Activated CD8-positive, alpha-beta T cell treated with anti-CD3 and anti-CD28 coated beads for 36 hours (primary cell): ENCODE measurements at places on chromosomes 12 and 14. TPM values are rescaled to one million over a fixed set of nuclear protein-coding genes. Genes with fewer than 3 reads are reported as not detected.

Gene HOXC6
- total RNA-seq: not detected

Gene OR9K2
- total RNA-seq: not detected

Gene FOXA1
- total RNA-seq: not detected

Gene SIRT4
- total RNA-seq: 2.7 TPM

Gene CCDC38
- total RNA-seq: 0.34 TPM

Gene MRPL51
- 254 TPM for total RNA-seq

Gene PLEKHG7
- not detected for total RNA-seq

Gene SRRM4
- not detected for total RNA-seq

Gene DLGAP5
- 84.0 TPM for total RNA-seq

Gene MIA2
- total RNA-seq: 17.6 TPM

Gene AQP2
- not detected for total RNA-seq

Gene MYF5
- total RNA-seq: not detected

Gene HCAR3
- total RNA-seq: not detected

Gene OR6C75
- total RNA-seq: not detected

Gene STRAP
- 140 TPM for total RNA-seq

Gene SLC5A8
- total RNA-seq: not detected

Gene PPP1R13B
- 11.9 TPM for total RNA-seq

Gene DPF3
- 0.13 TPM for total RNA-seq

Gene DPPA3
- total RNA-seq: not detected

Gene CAPZA3
- total RNA-seq: not detected

Gene FGF23
- not detected for total RNA-seq

Gene SMIM41
- total RNA-seq: not detected

Gene MIP
- total RNA-seq: not detected

Gene CPM
- total RNA-seq: 5.8 TPM

Gene PIWIL1
- total RNA-seq: not detected

Gene FAIM2
- total RNA-seq: 0.56 TPM

Gene LBHD2
- not detected for total RNA-seq

Gene KCNA5
- total RNA-seq: not detected

Gene NR1H4
- total RNA-seq: not detected

Gene NEUROD4
- total RNA-seq: not detected

Gene ADAMTS20
- not detected for total RNA-seq

Gene RIMBP2
- not detected for total RNA-seq

Gene SIX6
- total RNA-seq: not detected

Gene DHRS2
- 3.3 TPM for total RNA-seq

Gene CLEC9A
- not detected for total RNA-seq

Gene GALNT6
- 22.3 TPM for total RNA-seq

Gene CPNE6
- not detected for total RNA-seq

Gene TAMALIN
- total RNA-seq: 26.0 TPM

Gene DLK1
- total RNA-seq: not detected

Gene TCL1B
- not detected for total RNA-seq

Gene COX8C
- not detected for total RNA-seq

Gene YBX3
- total RNA-seq: 258 TPM

Gene RECQL
- 87.9 TPM for total RNA-seq

Gene PDZRN4
- total RNA-seq: not detected

Gene PPM1H
- 0.07 TPM for total RNA-seq

Gene ARHGEF25
- 1.2 TPM for total RNA-seq

Gene LPAR5
- 8.1 TPM for total RNA-seq

Gene ITGB7
- total RNA-seq: 121 TPM

Gene SLC39A2
- not detected for total RNA-seq

Gene APAF1
- total RNA-seq: 14.3 TPM

Gene AHNAK2
- total RNA-seq: not detected

Gene STXBP6
- total RNA-seq: not detected

Gene HHIPL1
- total RNA-seq: 0.07 TPM

Gene ASCL1
- not detected for total RNA-seq

Gene SELPLG
- 23.8 TPM for total RNA-seq

Gene PTGER2
- total RNA-seq: 19.9 TPM
